ENCODE measurements at places on chromosomes 11 and 22. TPM values are rescaled to one million over a fixed set of nuclear protein-coding genes. Genes with fewer than 3 reads are reported as not detected.
A peak's percentile ranks its signal among the peaks of the same experiment; 100 is the strongest.

Gene FBXO7
- 69.9 TPM for total RNA-seq

Gene DUSP8
- 5.2 TPM for total RNA-seq

Gene ELFN2
- total RNA-seq = 7.3 TPM

Gene CD3E
- 8.8 TPM for total RNA-seq

Gene CTTN
- total RNA-seq = 221 TPM

Gene TRIM48
- not detected for total RNA-seq

Gene RAG1
- 0.44 TPM for total RNA-seq

Gene KRTAP5-11
- not detected for total RNA-seq

Gene KCNJ5
- 7.5 TPM for total RNA-seq

GRCh38 chr11:14070896-14071295 lies 108.4 kb downstream of the SPON1 start:
- H3K27me3 ChIP-seq = no peaks in the 10 kb centered on the region
- no peaks in the 10 kb centered on the region for H3K36me3 ChIP-seq
- no peak overlapping the region for H3K27ac ChIP-seq
- no peaks in the 10 kb centered on the region for H3K4me1 ChIP-seq
- DNase-seq = no peak
- H3K4me3 ChIP-seq = no peak overlapping the region

GRCh38 chr11:134170919-134171281 lies 52.9 kb downstream of the NCAPD3 start:
- H3K4me3 ChIP-seq = no peak overlapping the region
- no peaks in the 10 kb centered on the region for H3K4me1 ChIP-seq
- H3K27me3 ChIP-seq = no peaks in the 10 kb centered on the region
- H3K27ac ChIP-seq = no peak overlapping the region
- DNase-seq = no peak
- H3K36me3 ChIP-seq = peaks cover 31% of the 10 kb centered on the region

- no peak for DNase-seq
- peak overlapping the region; percentile 21 for H3K4me3 ChIP-seq
- H3K4me1 ChIP-seq = peaks cover 14% of the 10 kb centered on the region
- H3K27ac ChIP-seq = peak overlapping the region; percentile 76
These were observed 42.6 kb upstream of the EED start for GRCh38 chr11:86202013-86202336.

- H3K36me3 ChIP-seq = peaks cover 16% of the 10 kb centered on the region
- no peaks in the 10 kb centered on the region for H3K27me3 ChIP-seq
- H3K4me3 ChIP-seq = no peak overlapping the region
- H3K27ac ChIP-seq = no peak overlapping the region
- no peak for DNase-seq
These were observed 5.2 kb downstream of the SMTNL1 start for GRCh38 chr11:57542582-57542981.

DNA sequence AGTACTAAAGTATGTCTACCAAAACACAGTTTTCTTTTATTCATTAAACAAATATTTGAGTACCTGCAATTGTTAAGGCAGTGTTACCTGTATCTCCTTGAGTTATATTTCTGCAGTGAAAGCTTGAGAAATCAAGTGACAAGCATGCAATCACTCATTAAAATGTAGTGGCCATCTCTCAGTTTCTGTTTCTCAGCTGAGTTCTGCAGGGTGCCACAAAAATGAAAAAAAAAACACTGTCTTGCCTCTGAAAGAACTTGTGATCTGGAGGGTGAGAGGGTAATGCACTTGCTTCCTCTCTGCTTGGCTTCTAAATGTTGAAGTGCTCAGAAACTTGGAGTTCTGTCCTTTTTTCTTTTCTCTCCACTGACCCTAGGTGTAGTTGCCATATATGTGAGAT lies 6.8 kb downstream of the QSER1 start:
- H3K27me3 ChIP-seq = no peaks in the 10 kb centered on the region
- no peak for DNase-seq
- H3K4me3 ChIP-seq = no peak overlapping the region
- H3K4me1 ChIP-seq = peaks cover 15% of the 10 kb centered on the region

DNA sequence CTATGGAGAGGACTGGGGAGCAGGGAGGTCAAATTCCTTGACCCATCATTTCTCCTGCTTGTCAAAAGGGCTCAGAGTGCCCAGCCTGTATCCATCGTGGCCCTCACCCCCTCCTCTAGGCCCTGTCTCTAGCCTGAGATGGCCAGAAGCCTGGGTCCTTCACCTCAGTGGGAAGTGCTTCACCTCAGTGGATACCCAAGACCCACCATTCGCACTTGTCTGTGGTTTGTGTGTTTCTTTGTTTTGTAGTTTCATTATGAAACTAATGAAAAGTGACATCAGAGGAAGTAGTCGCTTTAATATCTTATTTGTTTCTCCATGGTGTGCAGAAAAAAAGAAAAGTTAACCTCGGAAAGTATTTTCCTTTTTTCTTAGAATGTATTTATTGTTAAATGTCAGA lies 194.0 kb upstream of the CADM1 start:
- DNase-seq = no peak
- H3K27ac ChIP-seq = no peak overlapping the region
- H3K4me1 ChIP-seq = no peaks in the 10 kb centered on the region
- H3K27me3 ChIP-seq = no peaks in the 10 kb centered on the region
- H3K36me3 ChIP-seq = no peaks in the 10 kb centered on the region
- no peak overlapping the region for H3K4me3 ChIP-seq

GRCh38 chr11:131109257-131109656 lies 193.0 kb upstream of the SNX19 start:
- H3K4me3 ChIP-seq = no peak overlapping the region
- no peak for DNase-seq
- no peaks in the 10 kb centered on the region for H3K4me1 ChIP-seq
- no peaks in the 10 kb centered on the region for H3K27me3 ChIP-seq
- H3K27ac ChIP-seq = no peak overlapping the region

DNA sequence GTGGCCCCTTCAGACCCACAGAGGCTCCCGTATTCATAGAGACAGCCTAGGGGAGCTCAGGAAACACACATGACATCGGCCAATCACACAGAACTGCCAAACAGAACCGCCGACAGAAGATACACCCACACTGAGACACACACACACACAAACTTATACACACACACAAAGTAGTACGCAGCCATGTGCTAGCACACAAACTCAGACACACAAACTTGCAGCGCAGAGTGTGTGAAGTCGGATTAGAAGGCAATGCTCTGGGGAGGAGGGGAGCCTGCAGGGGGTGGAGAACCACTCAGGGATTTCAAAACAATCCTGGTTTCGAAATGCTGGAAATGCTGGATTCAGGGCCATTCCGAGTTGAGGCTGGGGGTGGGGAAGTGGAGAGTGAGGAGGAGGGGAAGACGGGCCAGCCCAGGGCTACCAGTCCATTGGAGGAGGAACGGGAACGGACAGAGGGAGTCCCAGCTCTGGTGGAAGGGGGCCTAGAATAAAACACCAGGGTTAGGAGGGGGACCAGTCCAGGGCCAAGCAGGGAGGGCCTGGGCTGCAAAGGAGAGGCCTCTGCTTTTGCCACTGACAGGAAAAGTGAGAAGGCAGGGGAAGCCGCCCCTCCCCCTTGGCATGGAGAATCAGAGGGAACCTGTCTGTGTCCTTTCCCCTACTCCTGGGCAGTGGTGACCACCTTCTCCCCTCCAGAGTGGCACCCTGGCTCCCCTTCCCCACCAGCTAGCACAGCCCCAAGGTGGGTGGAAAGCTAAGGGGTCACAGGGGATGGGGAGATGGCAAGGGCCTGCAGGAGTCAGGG lies 4.4 kb downstream of the BCL9L start:
- H3K27ac ChIP-seq = peak overlapping the region; percentile 98
- no peak overlapping the region for H3K4me3 ChIP-seq
- peak; percentile 87 for DNase-seq
- H3K36me3 ChIP-seq = no peaks in the 10 kb centered on the region
- no peaks in the 10 kb centered on the region for H3K27me3 ChIP-seq
- peaks cover 81% of the 10 kb centered on the region for H3K4me1 ChIP-seq

- H3K36me3 ChIP-seq = no peaks in the 10 kb centered on the region
- DNase-seq = no peak
- H3K4me3 ChIP-seq = no peak overlapping the region
- no peaks in the 10 kb centered on the region for H3K27me3 ChIP-seq
- H3K27ac ChIP-seq = no peak overlapping the region
These were observed 57.0 kb downstream of the GDPD4 start for GRCh38 chr11:77244277-77245027.

DNA sequence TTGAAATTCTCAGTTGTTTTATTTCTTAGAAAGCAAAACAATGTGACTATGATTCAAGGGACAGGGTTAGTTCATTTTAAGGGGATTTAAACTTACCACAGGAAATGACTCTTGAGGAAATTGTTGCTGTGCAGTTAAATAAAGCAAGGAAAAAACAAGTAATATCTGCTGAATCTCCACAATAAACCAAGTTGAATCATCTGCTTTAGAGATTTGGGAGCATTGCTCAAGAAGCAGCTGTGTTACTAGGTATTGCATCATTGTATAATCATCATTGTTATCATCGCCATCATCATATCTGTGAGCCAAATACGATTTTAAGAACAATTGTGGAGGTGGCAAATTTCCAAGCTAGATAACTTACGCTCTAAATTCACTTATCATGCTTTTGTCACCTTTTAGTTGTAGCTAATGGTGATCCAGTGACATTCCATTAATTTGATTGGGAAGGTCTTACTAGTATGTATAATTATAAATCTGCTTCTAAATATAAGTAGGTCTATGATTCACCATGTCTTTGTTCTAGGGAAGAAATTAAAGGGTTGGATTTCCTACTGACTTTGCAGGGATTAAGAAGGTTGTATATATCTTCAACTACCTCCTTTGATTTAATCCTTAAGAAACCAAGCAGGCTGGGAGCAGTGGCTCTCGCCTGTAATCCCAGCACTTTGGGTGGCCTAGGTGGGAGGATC lies 19.9 kb downstream of the MMP10 start:
- H3K4me3 ChIP-seq = no peak overlapping the region
- H3K36me3 ChIP-seq = no peaks in the 10 kb centered on the region
- H3K27ac ChIP-seq = no peak overlapping the region

GRCh38 chr11:123306531-123306930 lies 111.5 kb upstream of the CLMP start:
- H3K27me3 ChIP-seq = no peaks in the 10 kb centered on the region
- H3K27ac ChIP-seq = no peak overlapping the region
- H3K4me3 ChIP-seq = no peak overlapping the region
- H3K4me1 ChIP-seq = peaks cover 10% of the 10 kb centered on the region

GRCh38 chr11:43135966-43136534 lies 175.7 kb upstream of the API5 start:
- no peak for DNase-seq
- H3K27ac ChIP-seq = no peak overlapping the region
- no peaks in the 10 kb centered on the region for H3K36me3 ChIP-seq
- no peaks in the 10 kb centered on the region for H3K4me1 ChIP-seq
- no peak overlapping the region for H3K4me3 ChIP-seq

GRCh38 chr11:46493791-46494190 lies 100.0 kb downstream of the AMBRA1 start:
- no peak overlapping the region for H3K27ac ChIP-seq
- no peak overlapping the region for H3K4me3 ChIP-seq
- no peaks in the 10 kb centered on the region for H3K27me3 ChIP-seq
- no peaks in the 10 kb centered on the region for H3K36me3 ChIP-seq
- peaks cover 26% of the 10 kb centered on the region for H3K4me1 ChIP-seq
- no peak for DNase-seq

DNA sequence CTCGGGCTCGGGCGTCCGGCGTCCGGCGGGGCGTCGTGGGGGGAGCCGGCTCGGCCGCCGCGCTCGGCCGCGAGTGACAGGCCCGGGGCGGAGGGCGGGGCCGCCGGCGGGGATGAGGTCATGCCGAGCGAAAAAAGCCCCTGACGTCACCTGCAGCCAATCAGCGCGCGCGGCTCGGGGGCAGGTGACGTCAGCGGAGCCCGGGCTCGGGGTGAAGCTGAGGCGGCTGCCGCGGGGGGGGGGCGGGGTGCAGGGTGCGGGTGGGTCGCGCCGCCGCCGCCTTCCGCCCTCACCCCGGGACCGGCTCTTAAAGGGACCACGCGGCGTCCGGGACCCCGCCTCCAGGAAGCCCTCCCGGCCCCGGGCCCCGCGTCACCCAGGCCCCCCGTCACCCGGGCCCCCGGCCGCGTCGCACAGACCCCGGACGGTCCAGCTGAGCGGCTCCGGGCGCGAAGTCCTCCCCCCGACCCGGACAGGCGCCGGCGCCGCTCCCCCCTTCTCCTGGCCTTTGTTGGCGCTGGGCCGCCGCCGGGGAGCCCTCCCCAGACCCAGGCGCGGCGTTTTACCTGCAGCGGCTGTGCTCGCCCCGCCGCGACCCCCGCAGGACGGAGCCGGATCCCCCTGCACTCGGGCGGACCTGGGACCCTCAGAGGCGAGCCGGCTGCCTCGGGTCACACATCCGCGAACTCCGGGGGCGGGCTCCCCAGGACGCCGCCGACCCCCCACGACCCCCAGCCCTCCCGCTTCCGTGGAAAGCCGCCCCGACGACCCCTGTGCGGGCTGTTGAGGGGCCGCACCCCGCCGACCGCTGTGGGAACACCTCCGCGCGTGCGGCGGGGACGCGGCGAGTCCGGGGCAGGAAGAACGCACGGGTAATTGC lies at the start of gene DUSP8:
TSS of gene DUSP8 (minus strand) at position 75 of the 880 bp plus-strand sequence. CDS start 6,445 bp downstream, outside the sequence.
- H3K27me3 ChIP-seq = peaks cover 20% of the 10 kb centered on the region
- peaks cover 31% of the 10 kb centered on the region for H3K4me1 ChIP-seq
- H3K4me3 ChIP-seq = peak within 1 kb of the TSS; percentile 58
- H3K27ac ChIP-seq = peak within 1 kb of the TSS; percentile 75

GRCh38 chr11:57787920-57788702 lies 26.5 kb downstream of the CTNND1 start:
- H3K36me3 ChIP-seq = peaks cover 4% of the 10 kb centered on the region
- H3K4me3 ChIP-seq = no peak overlapping the region
- peak overlapping the region; percentile 85 for H3K27ac ChIP-seq
- no peaks in the 10 kb centered on the region for H3K27me3 ChIP-seq
- no peak for DNase-seq

GRCh38 chr11:115197031-115197430 lies 307.2 kb downstream of the CADM1 start:
- no peak overlapping the region for H3K4me3 ChIP-seq
- H3K27me3 ChIP-seq = no peaks in the 10 kb centered on the region
- no peaks in the 10 kb centered on the region for H3K4me1 ChIP-seq

DNA sequence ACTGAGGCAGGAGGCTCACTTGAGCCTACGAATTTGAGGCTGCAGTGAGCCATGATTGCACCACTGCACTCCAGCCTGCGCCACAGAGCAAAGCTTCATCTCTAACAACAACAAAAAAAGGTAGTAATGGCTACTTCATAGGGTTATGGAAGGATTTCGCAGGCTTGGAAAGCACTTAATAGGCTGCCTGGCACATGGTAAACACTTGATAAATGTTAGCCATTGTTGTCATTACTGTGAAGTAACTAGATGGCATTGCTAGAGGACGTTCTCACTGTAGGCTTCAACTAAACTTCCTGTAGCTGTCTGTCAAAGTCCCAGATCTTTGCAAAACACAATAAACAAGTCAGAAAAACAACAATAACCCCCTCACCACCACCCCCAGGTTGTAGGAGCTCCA lies 357.2 kb upstream of the NARS2 start:
- no peaks in the 10 kb centered on the region for H3K27me3 ChIP-seq

DNA sequence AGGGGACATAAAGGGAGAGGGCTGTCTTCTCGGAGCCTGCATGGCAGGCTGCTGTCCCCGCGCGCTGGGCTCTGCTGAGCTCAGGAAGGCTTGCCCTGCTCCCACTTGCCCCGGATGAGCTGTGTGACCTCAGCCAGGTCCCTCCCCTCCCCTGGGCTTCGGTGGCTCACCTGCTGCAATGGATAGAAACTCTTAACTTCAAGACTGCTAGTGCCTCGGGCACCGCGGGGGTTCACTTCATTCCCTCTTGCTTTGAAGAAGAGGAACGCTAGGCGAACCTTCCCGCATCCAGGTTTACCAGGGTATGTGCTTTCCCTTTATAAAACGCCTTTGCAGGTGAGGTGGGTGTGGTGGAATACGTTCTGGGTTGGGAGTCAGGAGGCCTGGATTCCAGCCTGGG lies 115.0 kb downstream of the PHF21B start:
- no peak overlapping the region for H3K4me3 ChIP-seq
- no peak overlapping the region for H3K27ac ChIP-seq

GRCh38 chr22:37661160-37661924 lies 2.8 kb downstream of the PDXP start:
- DNase-seq = no peak
- H3K27ac ChIP-seq = peak overlapping the region; percentile 48
- no peaks in the 10 kb centered on the region for H3K27me3 ChIP-seq
- no peaks in the 10 kb centered on the region for H3K36me3 ChIP-seq
- H3K4me1 ChIP-seq = peaks cover 44% of the 10 kb centered on the region
